Skeletal muscle cell (primary cell): ENCODE measurements at places on chromosomes 13 and 19.

- no peak for DNase-seq
Measured at GRCh38 chr13:112733112-112733511, 43.3 kb downstream of the ATP11A start.

DNA sequence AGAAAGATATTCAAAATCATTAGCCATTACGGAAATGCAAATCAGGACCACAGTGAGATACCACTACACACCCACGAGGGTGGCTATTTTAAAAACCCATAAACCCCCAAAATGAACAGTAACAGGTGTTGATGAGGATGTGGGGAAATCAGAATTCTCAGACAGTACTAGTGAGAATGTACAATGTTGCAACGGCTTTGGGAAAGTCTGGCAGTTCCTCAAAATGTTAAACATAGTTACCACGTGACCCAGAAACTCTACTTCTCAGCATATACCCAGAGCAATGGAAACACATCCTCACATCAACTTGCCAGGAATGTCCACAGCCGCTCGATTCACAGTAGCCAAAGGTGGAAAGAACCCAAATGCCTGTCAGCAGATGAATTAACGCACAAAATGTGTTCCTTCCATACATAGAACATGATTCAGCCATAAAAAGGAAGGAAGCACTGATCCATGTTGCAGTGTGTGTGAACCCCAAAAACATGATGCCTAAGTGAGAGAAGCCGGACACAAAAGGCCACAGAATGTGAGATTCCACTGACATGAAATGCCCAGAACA, 7.0 kb downstream of the PLVAP start:
- DNase-seq = peak; percentile 31

DNA sequence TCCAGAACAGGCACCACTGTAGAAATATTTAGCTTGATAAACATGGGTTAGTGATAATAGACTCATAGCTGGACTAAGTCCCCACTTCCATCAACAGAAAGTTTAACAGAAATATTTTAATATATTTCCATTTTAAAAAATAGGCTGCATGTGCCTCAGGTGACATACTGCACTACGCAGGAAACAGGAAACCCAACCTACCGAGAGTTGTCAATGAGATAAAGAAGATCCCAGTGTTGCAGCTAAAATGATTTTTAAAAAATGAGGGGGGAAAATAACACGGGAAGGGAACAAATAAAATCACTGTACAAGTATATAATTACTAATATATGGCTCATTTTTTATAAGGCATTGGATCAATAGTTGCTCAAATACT, 154.8 kb downstream of the TBC1D4 start:
- no peak for DNase-seq

DNA sequence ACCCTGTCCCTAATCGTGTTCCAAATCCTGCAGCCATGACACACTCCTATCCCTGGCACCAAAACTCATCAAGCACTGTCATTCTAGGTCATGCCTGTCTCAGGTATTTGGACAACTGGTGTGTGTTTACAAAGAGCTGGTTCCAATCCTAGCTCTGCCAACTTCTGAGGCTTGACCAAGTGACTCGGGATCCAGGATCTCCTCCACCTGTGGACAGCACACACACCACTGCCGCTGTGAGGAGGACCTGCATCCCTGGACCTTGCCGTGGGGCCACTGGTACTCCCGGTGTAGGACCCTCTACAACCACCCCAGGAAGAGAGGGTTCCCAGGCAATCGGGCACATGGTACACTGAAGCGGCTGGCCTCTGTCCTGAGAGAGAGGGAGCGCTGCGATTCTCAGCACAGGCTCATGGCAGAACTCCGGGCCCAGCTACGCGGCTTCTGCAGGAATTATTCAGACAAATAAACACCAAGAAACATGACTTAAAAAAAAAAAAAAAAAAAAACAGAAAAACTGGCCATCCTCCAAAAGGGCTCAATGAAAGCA, 20.4 kb downstream of the MLLT1 start:
- no peak for DNase-seq

DNA sequence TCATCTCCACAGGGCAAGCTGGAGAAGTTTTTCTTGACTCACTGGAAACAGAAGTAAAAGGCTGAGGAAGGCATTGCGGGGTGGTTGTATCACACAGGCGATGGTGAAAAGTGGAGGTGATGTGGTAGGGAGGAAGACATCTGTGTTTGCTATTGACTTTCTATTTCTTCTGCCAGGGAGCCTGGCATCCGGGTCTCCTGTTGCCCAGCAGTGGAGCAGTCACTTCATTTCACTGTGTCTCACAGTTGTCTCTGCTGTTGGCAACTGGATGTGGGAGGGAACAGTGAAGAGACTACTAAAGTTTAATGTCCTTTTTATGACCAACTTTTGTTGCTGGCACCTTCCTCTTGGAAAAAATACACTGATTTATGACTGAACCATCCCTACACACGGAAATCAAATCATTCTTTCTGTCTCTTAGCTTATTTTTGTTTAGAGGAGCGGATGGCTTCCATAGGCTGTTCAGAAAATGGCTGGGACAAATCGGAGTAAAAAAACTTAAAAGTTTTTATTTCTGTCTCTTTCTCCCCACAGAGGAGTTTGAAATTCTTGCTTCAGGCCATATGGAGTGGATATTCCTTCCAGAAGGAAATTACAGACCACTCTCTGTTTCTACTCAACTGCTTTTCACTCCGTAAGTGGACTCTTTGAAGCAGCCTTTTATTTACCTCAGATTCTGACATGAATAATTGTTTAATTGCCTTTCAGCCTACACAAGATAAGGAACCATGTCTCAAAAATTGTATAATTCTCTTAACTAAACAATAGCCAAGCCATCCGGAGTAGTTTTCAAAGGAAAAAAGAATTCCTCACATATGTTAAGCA, 23.8 kb upstream of the MEDAG start:
- no peak for DNase-seq

GRCh38 chr19:591099-591958, 1.6 kb downstream of the HCN2 start:
- no peak for DNase-seq

- DNase-seq = no peak
Measured at GRCh38 chr13:32889986-32890565, 126.1 kb upstream of the KL start.

GRCh38 chr13:23928985-23929384, 31.7 kb upstream of the C1QTNF9B start:
- peak; percentile 67 for DNase-seq

GRCh38 chr13:26442541-26442940, 114.9 kb upstream of the WASF3 start:
- no peak for DNase-seq

GRCh38 chr19:40604171-40604646, 3.0 kb downstream of the LTBP4 start:
- DNase-seq = no peak

GRCh38 chr13:26896986-26897668, 136.5 kb upstream of the GPR12 start:
- DNase-seq = no peak

DNA sequence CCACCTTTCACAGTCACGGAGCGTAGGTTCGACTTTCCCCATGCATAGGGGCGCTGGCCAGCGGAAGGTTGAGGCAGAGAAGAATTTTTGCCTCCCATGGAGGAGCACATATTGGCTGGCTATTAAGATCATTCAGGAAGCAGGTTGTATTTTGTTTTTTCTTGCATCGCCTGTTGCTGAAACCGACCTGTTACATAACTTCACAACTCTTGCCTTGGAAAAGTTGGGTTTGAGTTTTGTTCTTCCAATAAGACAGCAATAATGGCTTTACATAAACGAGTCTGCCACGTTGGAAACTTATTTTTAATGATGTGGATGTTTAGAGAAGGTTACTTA, 1.4 kb downstream of the UPF1 start:
- DNase-seq = no peak

- DNase-seq = no peak
Measured at GRCh38 chr19:39738814-39739213, 985 bp upstream of the CLC start.

DNA sequence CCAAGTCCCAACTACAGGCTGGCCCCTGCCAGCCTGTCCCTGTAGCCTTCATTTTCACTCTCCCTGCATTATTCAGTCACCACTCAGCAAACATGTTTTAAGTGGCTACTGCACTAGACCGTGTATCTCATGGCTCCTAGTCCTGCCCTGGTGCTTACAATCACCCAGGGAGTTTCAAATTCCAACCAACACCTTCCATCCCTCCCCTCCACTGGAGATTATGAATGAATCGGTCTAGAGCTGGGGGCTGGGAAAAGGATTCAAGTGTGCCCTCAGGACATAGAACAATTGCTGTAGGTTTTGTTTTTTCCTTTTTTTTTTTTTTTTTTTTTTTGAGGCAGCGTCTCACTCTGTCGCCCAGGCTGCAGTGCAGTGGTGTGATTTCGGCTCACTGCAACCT, 15.0 kb upstream of the TNFAIP8L1 start:
- DNase-seq = no peak

GRCh38 chr19:50874211-50874610, 972 bp downstream of the KLK2 start:
- DNase-seq = no peak

GRCh38 chr13:48533961-48534600, 1.2 kb upstream of the RCBTB2 start:
- DNase-seq = no peak

DNA sequence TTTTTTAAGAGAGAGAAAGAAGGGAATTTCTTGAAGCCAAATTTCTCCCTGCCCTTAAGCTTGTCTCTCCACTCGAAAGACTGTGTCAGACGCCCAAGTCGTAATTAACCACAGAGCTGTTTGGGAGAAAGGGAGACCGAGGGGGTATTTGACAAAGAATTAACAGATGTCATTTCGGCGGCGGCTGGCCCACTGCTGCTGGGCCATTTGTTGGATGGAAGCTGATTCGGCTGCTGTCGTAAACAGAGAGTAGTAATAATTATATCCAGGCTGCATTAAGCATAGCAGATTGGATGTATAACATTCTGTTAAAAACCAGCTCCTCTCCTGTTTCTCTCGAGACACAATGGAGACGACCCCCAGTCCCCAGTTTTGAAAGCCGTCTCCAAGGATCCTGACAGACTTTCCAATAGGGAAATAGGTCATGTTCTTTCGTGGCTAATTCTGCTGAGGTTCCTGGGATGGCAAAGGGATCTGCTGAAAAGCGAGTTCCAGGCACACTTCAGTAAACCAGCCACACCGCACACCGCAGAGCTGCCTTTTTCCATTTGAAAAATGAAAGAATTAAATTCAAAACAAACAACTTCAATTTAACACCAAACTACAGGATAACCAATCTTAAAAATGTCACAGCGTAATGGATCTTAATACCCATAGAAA, 71.5 kb downstream of the KCTD15 start:
- DNase-seq = no peak

GRCh38 chr19:40163541-40164129, 27.6 kb upstream of the MAP3K10 start:
- DNase-seq = no peak

DNA sequence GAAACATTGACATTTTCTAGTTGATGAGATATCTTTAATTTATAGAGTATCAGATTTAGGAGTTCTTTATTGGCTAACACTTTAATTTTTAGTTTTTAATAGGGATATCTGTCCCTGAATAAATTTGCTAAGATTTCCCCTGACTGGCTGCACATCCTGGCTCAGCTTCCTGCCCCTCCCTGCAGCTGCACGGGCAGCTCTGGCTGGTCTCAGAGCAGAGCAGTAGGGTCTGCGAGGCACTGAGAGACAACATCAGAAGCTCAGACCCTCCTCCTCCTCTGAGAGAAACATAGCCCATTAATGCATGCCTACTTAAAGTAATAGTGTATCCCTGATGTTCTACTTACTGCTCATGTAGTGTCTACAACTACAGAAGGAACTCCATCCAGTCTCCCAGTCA, 139.2 kb downstream of the TNFSF13B start:
- no peak for DNase-seq

- no peak for DNase-seq
Measured at GRCh38 chr19:51694318-51695085, 1.4 kb downstream of the SPACA6 start.

DNA sequence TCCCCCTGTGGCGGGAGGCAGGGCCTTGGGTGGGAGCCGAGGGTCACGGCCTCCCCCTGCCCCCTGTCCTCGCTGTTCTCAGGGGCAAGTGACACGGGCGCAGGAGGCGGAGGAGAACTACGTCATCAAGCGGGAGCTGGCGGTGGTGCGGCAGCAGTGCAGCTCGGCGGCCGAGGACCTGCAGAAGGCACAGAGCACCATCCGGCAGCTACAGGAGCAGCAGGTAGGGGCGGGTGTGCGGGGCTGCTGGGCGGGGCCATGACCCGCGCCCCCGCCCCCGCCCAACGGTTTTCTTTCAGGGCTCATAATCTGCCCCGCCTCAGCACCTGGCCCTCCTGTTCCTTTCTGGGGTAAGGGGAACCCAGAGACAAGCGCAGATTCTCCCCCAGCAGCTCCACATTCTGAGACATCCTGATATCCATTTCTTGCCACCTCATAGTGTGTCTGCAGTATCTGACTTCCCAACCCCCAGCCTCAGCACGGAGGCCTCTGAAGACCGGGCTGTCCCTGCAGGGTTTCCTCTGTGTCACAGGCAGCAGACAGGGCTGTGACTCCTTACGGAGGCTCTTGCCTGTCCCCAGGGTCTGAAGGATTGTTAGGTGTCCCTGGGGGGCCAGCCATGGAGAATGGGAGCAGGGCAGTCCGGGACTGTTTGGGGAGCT, 15.9 kb downstream of the PRR36 start:
- no peak for DNase-seq

DNA sequence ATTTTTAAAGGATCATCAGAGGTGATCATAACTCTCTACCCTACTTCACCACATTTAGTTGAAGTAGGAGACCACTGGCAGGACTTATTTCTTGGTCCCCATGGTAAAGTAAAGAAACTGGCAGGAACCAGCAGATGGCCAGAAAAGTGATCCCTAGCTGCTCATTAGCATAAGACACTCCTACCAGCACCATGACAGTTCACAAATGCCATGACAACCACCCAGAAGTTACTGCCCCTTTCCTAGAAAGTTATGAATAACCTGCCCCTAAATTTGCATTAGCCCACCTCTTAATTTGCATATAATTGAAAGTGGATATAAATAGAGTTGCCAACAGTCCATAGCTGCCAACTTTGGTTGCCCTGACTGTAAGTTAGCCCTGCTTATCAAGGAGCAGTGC, 18.4 kb upstream of the RUBCNL start:
- no peak for DNase-seq
